ENCODE measurements at places on chromosomes 6 and 20.

DNA sequence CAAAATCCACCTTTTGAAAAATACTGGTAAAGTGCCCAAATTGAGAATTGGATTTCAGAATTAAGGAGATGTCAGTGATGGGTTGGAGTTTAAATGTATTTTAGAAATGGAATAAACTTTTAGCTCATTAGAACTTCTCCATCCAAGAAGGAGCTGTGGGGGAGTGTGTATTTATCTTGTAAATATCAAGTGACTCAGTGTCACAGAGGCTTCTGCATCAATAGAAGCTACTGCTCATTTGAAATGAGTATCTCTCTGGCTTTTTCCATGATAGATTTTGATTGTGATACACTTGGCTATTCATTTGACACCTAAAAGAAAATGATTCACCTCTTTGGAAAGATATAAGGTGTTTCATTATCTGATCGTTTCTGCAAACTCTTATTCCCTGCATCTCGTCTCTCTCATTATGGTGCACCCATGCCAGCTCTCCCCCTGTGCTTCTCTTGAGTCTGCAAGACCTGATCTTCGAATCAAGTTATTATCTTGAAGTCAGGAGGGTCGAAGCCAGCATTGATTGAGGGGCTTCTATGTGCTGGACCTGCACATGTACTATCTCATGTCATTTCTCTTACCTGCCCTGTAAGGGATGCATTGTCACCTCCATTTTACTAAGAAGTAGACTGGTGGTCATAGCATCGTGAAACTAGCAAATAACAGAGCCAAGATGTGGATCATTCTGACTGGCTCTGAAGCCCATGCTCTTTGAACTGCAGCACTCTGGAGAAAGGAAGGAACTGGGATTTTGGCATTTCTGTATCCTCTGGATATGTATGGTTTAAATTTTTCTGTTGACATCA, 30.1 kb downstream of the VAPB start:
- DNase-seq, result no peak

DNA sequence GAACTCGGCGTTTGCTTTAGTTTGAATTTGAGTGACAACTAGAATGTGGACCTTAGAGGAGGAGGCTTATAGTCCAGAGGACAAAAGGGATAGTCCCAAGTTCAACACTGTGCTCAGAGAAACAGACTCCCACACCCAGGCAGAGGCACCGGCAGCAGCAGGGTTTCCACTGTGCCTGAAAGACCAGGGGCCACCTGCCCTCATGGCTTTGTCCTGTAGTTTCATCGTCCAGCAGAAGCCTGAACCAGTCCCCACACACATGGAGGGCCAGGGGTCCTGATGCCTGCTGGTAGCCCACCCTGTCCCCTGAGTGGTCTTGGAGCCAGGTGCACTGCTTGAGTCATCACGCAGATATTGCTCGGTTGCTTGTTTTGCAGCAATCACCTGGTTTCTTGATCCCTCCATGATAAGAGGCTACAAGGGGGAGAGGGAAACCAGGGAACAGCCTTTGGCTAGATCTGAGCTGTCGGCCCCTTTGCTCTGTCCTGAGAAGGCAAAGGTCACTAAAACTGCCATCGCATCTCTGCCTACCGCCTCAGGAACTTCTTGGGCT, 7.2 kb upstream of the ACSS1 start:
- no peak for DNase-seq

DNA sequence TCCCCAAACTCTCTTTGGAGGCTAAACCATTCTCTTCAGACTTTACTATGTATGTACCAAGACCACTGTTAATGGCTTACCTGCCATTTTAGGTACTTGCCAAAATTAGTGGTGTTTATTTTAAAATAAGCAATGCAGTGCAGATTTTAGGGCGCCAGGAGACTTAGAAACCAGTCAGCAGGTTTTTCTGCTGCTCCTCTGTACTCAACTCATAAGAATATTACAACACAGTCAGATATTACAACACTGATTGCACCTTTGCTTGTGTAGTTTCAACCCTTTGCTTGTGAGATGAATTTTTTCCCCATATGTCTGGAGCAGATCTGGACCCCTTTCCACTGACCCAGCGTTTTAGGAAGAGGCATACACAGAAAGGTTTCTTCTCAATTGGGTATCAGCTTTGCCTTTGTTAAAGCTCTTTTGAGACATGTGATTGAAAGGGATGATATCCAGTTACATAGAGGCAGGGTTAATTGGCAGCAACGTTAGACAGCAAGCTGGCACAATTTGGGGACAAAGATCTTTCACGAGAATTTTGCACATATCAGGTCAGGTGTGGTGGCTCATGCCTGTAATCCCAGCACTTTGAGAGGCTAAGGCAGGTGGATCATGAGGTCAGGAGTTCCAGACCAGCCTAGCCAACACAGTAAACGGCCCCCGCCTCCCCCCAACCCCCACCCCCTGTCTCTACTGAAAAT, 6.2 kb downstream of the TTPAL start:
- no peak for DNase-seq

- no peak for DNase-seq
These were observed 53.8 kb downstream of the PKIB start for GRCh38 chr6:122663981-122664380.

- DNase-seq, result no peak
These were observed 151.3 kb downstream of the CDC5L start for GRCh38 chr6:44538807-44539201.

DNA sequence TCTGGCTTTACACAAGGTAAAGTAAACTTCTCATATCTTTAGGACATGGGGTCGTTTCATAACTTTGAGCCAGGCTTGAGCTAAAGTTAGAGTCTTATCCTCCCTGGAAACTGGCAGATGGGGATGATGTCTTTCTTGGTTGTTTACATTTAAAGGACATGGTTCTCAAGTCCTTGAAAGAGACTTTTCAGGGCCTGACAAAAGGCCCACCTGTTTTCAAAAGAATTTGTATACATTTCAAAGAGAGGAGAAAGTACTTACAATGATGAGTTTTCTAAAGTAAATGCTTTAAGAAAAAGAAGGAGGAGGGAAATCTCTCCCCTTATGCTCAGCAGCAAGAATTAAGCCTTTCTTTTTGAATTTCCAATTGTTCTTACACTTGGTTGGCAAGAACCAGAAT, 45.7 kb upstream of the TINAG start:
- no peak for DNase-seq

- no peak for DNase-seq
These were observed 1.3 kb downstream of the NOTCH4 start for GRCh38 chr6:32222333-32223230.

GRCh38 chr20:64058536-64058935, 4.5 kb upstream of the TCEA2 start:
- no peak for DNase-seq

DNA sequence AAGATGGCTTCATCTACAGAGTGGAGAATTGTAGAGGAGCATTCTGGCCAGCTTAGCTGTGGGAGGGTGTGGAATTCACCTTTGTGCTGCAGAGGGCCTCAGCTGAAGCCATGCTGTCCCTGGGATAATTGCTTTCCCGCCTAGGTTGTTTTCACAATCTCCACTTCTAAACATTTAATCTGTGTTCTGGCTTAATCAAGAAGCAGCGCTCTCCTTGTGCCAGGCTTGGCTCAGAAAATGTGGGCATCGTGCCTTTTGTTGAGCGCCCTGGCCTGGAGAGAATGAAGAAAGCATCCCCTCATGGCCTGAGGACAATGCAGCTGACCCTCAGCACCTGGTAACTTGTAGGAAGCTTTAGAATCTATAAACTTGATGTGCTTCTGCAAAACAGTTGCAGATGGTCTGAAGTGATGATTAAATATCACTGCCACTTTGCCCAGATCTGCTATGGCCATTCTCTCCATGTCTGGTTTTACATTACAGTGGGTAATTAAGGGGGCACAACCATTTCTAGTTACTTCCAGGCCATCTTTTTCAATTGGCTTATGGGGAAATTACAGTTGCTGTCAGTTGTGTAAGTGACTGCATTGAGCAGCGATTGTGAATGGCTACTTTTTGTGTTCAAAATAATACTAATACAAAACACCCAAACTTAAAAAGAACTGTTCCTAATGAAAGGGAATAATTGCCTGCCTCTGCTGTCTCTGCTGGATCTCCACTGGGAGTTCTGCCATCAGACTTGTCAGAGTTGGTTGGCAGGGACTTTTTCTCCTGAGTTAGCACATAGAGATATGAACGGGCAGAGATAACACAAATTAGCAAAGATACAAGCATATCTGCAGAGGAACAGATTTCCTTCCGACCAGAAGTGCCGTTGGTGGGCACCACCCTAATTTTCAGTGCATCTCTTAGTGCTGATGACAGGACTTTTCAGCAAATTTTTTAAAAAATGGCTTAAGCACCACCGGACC, 18.4 kb downstream of the CTNNBL1 start:
- no peak for DNase-seq

- no peak for DNase-seq
These were observed 113.7 kb downstream of the FAM217A start for GRCh38 chr6:3965071-3965718.

DNA sequence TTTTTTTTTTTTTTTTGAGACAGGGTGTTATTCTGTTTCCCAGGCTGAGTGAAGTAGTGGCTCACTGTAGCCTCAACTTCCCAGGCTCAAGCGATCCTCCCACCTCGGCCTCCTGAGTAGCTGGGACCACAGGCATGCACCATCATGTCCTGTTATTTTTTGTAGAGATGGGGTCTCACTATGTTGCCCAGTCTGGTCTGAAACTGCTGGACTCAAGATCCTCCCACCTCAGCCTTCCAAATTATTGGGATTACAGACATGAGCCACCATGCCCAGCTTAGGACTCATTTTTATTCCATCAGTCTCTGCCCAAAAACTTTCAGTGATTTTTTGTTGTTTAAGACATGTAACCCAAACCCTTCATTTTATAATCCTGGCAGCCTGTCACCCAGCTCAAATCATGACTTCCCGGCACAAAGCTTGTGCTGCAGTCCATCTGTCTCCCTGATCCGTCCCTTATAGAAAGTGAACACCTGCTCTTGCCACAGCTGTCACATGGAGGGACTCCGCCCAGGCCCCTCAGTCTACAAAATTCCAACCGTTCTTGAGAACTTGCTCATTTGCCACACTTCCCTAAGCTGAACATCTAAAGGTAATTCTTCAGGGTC, 183.9 kb upstream of the JARID2 start:
- DNase-seq, result no peak

- no peak for DNase-seq
These were observed 25.9 kb downstream of the YTHDF1 start for GRCh38 chr20:63189846-63190559.

DNA sequence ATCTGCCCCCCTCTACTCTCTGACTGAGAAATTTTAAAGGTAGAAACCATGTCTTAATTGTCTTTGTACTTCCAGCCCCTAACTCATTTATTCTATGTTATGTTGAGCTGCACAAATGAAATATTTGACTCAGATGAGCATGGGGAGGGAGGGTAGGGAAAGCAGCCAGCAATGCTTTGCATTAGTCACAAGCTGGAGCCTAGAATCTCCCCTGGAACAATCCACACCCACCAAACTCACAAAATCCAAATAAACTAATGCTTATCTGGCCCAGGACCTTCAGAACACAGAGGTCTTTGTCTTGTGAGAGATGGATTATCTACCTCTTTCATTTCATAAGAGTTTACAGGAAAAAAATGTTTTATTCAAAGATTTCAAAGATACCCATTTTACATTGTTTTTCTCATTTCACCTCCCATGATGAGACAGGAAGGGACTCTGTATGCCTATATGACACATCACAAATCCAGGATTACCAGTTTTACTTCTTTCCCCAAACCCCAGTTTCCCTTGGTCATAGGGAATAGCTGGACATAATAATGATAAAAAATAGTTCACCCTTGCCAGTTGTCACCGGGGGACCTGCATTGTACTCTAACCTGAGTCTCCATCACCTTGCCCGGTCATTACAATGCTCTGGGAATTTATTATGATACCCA, 466.9 kb downstream of the KIF16B start:
- no peak for DNase-seq

- no peak for DNase-seq
These were observed 71.6 kb downstream of the KIF6 start for GRCh38 chr6:39653612-39654011.

DNA sequence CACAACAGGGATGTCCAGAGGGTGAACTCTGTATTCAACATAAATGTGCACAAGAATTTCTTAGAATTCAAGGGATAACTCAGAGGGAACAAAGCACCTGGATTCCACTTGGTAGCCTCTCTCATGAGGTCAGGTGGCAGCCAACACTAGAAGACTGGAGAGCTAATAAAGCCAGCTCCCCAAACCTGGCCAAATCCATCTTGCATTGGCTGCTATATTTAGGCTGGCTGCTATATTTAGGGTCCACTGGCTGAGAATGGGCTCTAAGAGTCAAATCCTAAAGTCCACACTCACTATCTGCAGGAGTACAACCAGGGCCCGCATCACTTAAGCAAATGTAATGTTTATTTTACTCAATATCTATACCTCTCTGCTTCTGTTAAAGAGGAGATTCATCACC, 20.0 kb downstream of the TBC1D7 start:
- DNase-seq, result no peak

DNA sequence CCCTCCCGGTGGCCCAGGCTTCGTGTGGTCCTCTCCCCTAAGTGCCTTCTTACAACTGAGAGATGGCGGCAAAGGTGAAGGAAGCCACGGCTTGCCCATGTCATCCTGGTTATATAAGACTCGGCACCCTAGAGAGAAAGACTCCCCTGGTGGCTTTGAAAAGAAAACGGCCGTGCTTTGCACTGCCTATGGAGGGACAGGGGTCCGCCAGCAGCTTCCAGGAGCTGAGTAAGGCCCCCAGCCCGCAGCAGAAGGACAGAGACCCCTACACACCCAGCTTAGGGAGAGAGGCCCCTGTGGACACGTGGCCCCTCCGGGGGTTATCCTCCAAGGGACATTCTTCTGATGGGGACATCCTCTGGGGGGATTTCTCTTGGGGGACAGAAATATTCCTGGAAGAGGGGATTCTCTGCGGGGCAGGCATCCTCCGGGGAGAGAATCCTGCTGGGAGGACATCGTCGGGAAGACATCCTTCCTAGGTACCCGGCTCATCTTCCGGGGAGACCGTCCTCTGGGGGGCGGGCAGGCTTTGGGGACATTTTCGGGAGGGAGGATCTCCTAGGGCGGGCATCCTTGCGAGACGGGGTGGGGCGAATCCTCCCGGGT, 511 bp upstream of the OGFR start:
- no peak for DNase-seq

GRCh38 chr20:50304501-50304856, 113.8 kb downstream of the CEBPB start:
- no peak for DNase-seq

DNA sequence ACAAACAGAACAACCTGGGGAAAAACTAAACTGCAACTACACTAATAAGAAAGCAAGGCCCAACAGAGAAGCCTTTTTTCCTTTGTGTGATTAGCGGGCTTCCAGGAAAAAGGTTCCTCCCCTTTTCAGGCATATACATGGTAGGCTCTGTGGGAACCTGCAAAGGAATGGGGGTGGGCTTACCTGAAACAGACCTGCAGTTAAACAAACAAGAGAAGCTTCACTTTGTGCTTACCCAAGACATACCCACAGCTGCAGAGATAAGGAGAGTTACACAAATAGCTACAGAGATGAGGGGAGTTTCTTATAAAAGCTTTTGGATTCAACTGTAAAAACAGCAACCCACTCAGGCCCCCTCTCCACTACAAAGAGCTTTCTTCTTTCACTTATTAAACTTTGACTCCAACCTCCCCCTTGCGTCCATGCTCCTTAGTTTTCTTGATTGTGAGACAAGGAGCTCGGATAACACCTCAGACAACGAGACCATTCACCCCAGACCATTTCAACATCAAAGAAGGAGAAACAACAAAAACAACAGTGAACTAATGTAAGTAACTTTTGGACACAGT, 30.9 kb downstream of the RNF146 start:
- DNase-seq, result no peak

All from activated naive CD4-positive, alpha-beta T cell (primary cell).